ENCODE measurements at places on chromosomes 6 and 20.

GRCh38 chr6:96410467-96410866, 111.1 kb upstream of the UFL1 start:
- DNase-seq = no peak

DNA sequence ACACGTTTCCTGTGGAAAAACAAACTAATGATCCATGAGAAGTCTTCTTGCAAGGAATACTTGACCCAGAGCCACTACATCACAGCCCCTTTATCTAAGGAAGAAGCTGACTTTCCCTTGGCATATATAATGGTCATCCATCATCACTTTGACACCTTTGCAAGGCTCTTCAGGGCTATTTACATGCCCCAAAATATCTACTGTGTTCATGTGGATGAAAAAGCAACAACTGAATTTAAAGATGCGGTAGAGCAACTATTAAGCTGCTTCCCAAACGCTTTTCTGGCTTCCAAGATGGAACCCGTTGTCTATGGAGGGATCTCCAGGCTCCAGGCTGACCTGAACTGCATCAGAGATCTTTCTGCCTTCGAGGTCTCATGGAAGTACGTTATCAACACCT, 35.4 kb downstream of the GCNT2 start:
- no peak for DNase-seq

- DNase-seq = no peak
Observed at GRCh38 chr20:19104186-19104585, 108.3 kb upstream of the SLC24A3 start.

- no peak for DNase-seq
Observed at GRCh38 chr6:75691012-75691411, 58.0 kb upstream of the MYO6 start.

DNA sequence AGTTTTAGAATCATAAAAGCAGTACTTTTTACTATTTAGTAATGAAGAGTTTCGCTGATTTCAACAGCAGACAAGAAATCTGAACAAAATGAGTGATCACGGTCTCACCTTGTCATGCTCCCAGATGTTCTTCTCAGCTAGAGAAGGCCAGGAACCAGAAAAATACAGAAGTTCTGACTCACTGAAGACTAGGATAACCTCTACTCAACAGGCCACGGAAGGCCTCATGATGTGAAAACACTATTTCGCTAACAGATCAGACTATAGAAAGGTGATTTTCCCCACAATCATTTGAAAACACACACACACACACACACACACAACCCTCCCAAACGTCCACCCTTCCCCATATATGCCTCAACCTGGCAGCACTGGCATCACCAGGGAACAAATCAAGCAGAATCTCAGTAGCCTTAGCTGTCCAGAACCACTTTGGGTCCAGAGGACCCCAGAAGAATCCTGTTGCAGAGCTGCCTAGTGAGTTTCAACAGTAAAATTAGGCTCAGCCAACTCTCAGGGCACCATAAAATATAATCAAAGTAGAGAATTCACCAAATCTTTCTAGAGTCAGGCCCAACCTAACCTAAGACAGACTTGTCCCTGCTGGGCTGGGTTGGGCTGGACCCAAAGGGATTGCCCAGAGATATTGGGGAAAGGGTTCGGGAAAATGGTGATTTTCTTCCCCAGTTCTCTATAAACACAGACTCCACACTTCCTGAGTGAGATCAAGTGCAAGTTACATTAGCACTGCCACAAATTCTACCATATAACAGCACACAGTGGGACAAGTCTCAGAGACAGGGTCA, 7.9 kb downstream of the EXOC2 start:
- DNase-seq = no peak

DNA sequence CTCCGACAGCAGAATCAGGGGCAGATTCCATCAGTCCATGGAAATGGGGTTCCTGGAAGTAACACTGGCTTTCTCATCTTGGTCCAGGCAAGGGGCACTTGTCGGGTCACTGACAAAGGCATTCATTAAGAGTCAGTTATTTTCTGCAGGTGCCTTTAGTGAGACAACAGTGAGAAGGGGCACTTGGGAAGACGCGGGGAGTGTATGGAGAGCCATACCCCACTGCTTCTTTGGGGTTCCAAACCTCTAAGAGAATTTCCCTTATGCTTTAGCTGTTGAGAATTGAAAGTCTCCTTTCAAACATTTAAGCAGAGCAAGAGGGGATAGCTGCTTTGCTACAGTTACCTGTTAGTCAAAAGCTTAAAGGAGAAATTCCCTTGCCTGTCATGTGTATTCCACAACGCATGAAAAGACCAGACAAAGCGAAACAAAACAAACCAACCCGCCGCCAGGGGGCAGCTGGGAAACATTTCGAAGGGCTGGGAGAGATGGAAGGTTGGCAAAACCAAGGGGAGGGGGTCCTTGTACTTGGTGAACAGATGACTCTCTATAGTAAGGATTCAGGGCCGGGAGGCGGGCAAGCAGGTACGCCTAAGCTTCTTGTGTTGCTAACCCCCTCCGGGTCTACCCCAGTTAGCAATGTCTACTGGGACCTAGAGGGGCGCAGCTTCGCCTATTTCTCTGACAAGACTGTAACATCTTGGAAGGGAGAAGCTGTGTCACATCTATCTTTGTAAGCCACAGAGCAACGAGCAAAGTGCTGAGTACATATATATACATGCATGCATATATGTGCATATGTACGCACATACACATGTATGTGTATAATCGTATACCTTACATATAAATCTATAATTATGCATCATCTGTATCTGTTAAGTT, 474.9 kb upstream of the AGPAT4 start:
- no peak for DNase-seq

- no peak for DNase-seq
Observed at GRCh38 chr20:44849703-44850102, 35.8 kb upstream of the YWHAB start.

- DNase-seq = no peak
Observed at GRCh38 chr6:6439778-6440177, 119.3 kb upstream of the F13A1 start.

DNA sequence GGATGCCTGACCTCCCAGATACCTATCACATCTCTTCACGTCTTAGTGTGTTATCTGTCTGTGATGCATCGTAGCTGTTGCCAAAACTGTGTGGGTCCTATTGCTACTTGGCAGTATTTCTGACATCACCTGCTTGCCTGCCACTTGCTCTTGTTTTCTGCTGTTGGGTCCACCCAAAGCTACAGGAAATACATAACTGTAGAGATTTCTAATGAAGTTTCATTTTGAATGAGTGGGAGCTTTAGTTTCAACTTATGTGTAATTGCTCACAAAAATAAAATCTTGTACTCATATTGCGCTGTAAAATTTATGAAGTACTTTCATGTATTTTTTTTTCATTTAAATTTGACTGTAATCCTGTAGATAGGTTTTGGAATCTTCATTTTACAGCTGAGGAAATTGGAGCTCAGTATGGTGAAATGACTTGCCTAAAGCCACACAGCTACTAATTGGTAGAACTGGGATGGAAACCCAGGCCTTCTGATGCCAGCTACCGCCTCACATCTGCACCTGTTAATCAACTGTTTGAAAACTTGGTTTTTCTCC, 113.6 kb upstream of the MAN1A1 start:
- DNase-seq = no peak

- DNase-seq = no peak
Observed at GRCh38 chr20:44959638-44960102, 527 bp downstream of the TOMM34 start.

GRCh38 chr6:20024978-20025377, 187.3 kb downstream of the MBOAT1 start:
- DNase-seq = no peak

DNA sequence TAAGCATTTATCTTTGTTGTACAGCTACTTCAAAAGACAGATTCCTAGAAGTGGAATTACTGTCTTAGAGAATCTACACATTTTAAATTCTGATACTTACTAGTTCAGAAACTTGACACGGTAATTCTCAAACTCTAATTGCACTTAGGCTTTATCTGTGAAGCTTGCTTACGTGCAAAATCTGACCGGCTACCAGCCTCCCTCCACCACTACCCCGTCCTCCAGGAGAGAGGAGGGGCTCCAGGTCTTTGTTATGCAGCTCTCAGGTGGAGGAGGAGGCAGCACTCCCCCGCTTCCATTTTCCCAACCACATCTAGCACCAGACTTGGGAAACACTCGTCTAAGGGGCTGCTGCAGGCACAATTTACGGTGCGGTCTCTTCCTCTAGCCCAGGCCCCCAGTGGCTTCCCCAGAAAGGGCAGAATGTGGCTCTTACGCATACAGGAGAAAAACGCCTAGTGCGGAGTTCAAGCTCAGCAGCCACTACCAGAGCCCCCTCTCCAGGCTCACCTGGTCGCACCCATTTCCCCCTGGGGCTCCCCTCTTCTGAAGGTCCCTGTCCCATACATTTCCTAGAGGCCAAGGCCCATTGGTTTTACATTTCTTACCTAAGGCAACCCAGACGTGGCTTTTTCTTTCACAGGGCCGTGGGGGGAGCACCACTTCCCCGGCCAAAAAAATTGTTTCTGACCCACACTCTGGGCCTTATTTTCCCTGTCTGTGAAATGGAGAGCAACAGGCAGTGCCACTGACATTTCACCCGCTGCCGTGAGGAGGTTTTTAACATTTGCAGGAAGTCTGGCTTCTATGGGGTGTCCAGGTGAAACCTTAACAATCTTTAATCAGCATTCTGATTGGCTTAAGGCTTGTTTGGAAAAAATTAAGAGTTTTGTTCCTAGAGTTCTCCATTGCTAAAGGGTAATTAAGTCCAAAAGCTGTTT, 1.6 kb upstream of the TGIF2 start:
- DNase-seq = no peak

DNA sequence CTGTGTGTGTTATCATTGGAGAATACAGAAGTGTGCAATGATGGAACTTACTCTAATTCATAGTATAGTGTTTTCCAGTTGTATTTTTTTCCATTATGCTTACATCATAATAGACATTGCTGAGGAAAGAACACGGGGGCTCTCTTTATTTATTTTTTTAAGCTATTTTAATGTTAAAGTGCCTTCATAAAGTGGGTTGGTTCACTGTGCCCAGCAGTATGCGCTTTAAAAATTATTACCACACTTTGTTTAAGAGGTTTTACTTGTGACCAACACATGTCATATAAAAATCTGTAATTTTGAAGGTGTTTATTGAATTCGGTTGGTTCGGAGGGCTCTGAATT, 215.8 kb downstream of the TMEM242 start:
- no peak for DNase-seq

- DNase-seq = no peak
Observed at GRCh38 chr20:48716541-48716940, 111.3 kb downstream of the PREX1 start.

Data from DMS79 treated with DMSO at 0.1 percent for 48 hours (cell line).